ENCODE measurements at places on chromosomes 6 and 20.

- DNase-seq, result no peak
Observed at GRCh38 chr20:440636-441035, 21.7 kb downstream of the TBC1D20 start.

DNA sequence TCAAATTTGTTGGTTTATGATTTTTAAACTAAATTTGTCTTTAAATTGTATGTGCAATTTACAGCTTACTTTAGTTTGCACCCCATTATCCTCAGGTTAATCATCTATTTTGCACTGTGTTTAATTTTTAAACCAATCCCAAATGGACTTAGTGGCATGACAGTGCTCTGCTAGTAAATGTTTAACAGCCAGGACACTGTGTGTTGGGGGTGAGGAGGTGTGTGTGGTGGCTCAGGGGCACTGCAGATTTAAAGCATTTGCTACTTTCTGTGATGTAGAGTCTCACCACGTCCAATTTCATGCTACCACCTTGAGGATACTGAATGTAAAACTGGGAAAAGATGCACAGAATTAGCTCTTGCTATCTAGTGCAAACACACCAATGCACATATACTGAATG, 225.7 kb downstream of the HAO1 start:
- no peak for DNase-seq

- DNase-seq, result no peak
Observed at GRCh38 chr20:33132513-33133372, 35.2 kb upstream of the BPIFA2 start.

GRCh38 chr20:45041464-45042337, 59.2 kb downstream of the KCNS1 start:
- no peak for DNase-seq

GRCh38 chr6:33144373-33144772, 47.9 kb downstream of the COL11A2 start:
- no peak for DNase-seq

- no peak for DNase-seq
Observed at GRCh38 chr6:60867548-60867947, 1418.5 kb downstream of the KHDRBS2 start.

- no peak for DNase-seq
Observed at GRCh38 chr6:167787896-167788562, 38.7 kb upstream of the AFDN start.

DNA sequence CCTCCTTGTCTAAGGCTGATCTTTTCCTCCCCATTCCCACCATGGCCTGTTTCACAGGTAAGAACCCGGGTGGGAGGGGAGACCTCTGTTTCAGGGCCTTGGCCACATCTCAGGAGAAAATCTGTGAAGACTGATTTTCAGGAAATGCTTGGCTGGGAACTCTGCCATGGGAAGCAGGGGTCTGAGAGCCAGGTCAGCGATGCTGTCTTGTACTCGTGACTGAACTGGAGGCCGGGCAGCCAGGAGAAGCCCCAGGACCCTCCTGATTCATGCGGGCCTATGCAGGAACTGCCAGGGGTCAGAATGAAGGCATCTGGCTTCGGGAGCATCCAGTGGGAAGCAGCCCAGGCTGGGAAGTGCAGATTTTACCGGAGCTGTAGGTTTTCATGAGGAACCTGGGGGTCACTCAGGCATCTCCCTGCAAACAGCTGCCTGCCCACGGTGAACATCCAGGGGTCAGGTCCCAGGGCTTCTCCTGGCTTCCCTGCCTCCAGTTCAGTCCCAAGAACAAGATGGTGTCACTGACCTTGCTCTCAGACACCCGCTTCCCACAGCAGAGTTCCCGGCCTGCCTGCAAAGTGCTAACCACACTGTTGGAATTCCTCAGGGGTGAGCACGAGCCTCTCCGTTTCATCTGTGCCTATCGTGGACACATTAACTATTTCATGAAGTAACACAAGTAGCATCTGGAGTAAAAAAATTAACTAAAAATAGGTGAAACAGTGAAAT, 90.2 kb upstream of the SULF2 start:
- DNase-seq, result no peak

- DNase-seq, result no peak
Observed at GRCh38 chr6:122640366-122640765, 30.2 kb downstream of the PKIB start.

GRCh38 chr20:44477151-44477550, 1.5 kb downstream of the TTPAL start:
- DNase-seq, result no peak

- DNase-seq, result no peak
Observed at GRCh38 chr20:32052090-32052777, at the start of gene HCK. Gene HCK, plus strand, starts transcription at chr20:32052242.

DNA sequence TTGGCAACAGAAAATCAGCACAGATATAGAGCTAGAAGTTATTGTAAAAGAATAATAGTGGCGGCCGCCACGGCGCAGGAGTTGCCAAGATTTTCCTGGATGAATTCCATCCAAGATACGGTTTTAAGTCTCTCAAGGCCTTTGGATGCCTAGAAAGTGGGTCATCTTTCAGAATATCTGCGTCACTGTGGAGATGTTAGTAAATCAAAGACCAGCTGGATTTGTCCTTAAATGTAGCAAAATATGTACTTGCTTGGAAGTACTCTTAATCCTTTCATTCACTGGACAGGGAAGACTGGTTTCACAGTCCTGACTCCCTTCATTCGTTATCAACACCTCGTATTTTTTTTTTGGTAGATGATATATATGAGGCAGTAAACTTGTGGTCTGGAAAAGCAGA, 83.0 kb downstream of the SLC22A3 start:
- DNase-seq, result no peak

DNA sequence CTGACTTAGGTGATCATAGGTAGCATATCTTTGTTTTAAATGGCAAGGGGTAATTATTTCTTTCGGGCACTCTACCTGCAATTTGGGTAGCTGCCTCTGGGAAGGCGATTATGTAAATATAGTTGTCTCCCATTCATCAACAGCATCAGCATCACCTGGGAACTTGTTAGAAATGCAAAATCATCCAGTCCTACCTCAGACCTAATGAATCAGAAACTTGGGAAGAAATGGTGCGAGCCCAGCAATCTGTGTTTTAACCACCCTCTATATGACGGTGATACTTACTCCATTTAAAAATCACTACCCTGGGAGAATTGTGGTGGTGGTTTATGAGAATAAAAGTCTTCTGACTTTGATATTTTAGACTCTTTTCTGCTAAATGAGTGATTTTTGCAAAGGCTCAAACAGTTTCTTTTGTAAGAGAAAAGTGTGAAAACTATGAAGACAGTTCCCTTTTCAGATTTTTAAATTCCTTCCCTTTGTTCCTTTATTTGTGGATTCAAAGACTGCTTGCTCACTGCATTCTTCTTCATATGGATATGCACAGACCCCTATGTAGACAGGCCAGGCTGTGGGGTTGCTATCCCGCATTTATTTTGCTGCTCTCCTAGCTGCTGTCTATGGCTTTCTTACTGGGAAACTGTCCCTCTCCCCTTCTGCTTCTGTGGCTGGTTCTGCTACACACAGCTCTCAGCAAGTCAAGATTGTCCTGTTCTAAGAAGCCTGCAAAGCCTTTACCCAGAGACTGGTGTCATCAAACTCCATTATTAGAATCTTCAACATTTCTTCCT, 365.3 kb downstream of the RNF144B start:
- no peak for DNase-seq

- DNase-seq, result no peak
Observed at GRCh38 chr6:127288705-127289104, 22.0 kb downstream of the RNF146 start.

GRCh38 chr6:134079406-134079921, 27.0 kb upstream of the SLC2A12 start:
- no peak for DNase-seq

DNA sequence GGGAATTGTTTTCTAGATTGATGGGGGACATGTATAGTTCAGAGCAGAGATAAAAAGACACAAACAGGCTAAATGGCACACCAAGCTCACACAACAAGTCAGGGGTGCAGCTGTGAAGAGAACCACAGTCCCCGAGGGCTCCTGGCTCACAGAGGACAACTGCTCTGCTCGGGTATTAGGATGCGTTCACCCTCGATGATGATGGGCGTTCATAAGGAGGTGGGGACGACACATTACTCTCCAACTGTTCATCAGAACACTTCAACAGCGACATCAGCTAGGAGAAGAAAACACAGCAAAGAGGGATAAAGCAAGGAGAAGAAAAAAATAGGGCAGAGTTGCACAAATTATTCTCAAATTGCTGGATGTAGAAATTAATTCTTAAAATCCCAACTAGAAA, 174.8 kb upstream of the RREB1 start:
- no peak for DNase-seq

DNA sequence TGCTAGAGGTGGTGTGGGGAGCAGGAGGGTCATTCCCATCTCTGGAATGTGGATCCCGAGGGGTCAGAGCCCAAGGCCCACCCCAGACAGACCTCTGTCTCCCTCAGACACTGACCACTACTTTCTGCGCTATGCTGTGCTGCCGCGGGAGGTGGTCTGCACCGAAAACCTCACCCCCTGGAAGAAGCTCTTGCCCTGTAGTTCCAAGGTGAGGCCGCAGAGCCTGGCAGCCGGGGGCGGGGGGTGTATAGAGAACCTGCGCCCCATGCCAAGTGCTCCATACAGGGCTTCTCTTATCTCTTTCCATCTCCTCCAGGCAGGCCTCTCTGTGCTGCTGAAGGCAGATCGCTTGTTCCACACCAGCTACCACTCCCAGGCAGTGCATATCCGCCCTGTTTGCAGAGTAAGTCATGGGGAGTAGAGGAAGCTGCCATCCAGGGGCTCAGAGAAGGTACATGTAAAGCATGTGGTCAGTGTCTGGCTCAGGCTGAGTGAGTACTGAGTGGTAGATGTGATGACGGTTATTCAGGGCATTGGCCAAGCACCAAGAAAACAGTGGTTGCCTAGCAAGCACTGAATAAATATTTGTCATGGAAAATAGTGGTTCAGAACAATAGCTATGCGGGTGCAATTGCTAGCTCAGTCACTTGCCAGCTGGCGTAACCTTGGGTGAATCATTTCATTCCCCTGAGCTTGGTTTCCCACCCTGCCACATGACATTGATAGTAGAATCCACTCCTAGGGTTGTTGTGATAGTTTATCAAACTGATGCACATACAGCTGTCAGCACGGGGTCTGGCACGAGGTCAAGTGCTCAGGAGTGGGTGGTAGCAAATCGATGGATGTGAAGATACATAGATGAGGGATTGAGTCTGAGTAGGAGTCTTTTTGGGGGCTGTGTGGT, 3.5 kb downstream of the PIGT start:
- DNase-seq, result no peak

DNA sequence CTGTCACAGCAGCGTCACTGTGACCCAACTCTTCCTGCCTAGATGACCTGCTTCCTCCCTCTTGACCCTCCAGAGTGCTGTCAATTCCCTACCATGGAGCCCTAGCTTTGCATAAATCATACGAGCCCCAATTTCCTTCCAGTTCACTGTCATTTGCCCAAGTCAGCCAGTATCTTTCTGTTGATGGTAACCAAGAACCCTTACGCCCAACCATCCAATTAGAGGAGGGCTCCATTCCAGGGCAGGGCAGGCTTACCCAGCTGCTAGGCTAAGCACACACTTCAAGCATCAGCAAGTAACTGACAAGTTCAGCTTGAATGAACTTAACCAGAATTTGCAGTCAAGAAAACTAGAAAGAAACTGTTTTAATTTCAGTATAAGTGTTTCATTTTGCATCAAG, 25.7 kb downstream of the WFDC3 start:
- no peak for DNase-seq

DNA sequence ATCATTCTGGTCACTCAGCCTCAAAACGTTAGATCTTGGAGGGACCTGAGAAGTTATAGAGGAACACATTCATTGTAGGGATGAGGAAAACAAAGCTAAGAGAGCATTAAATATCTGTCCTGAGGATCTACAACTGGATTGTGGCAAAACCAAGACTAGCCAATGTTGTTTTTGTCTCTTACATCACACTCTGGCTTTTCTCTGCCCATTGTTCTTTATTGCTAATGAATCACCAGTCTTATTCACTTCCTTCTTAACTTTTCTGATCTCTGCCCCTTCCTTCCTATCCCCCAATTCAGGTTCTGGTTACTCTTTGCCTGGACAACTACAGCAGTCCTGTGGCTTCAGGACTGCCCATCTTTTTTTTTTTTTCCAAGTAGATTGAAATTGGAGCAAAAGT, 57.0 kb upstream of the PREP start:
- no peak for DNase-seq

DNA sequence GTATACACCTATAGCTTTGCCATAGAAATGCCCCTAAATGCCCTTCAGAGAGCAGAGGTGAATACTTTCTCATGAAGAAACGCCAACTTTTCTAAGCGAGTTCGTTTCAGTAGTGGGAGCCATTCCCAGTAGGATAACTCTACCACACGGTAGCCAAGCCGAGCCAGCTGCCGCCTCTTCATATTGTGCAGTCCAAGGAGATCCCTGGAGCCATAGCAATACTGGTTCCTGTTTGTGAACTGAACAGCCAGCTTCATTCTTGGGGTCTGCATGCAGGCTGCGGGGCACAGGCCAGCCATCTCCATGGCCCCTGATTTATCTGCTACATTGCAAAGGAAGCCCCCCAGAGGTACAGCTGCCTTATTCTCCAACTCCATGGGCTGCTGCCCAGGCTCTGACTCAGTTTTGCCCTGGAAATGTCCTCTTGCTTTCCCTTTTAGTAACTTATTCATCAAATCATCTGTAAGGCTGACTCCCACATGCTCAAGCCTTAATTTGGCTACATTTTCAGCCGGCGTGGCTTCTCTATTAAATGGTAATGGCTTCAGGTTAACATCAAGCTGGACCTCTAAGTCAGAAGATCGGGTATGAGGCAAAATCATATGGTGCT, 12.8 kb downstream of the FASTKD5 start:
- DNase-seq, result no peak

- DNase-seq, result no peak
Observed at GRCh38 chr20:1291191-1291741, 25.2 kb downstream of the SNPH start.

DNA sequence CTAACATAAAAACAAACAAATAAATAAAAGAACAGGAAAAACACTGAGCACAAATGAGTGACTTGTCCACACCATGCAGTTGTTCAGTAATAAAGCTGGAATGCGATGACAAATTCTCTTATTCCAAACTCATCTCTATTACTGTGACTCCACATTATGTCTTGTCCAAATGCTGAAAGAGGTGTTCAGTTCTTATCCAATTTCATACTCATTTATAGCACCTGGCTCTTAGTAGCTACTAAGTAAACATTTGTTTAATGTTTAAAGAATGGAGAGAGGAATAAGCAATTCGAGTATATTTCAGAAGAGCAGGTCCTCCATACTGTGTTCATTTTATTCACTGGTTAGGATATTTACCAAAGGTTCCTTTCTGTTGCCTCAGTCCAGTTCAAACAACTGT, 439.0 kb upstream of the JAG1 start:
- no peak for DNase-seq

GRCh38 chr6:106241498-106241897, 84.1 kb downstream of the ATG5 start:
- no peak for DNase-seq

- peak; percentile 82 for DNase-seq
Observed at GRCh38 chr6:42572523-42572922, 8.7 kb downstream of the UBR2 start.

All from NCI-H2171 (cell line).